ENCODE measurements at places on chromosomes 1 and 21.

DNA sequence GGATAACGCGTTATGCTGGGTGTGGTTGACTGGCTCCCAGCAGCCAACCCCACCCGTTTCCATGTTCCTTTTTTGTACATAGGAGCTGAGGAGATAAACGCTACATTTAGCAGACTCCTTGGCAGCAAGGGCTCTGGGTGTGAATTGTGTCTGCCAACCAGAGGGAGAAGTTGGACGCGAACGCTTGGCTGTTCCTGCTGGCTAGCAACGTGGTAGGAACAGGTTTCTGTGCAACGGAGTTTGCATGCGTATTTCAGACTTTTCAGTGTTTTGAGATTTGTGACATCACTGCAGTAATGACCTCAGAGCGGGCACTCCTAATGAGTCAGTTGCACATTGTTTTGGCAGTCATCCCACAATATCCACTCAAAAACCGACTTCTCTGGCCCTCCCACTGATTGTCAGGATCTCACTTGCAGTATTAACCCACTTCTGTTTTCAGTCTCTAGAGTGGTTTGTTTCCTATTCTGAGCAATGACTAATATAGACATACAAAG is 98.7 kb upstream of the RGS1 start:
- no peak for DNase-seq

- DNase-seq: peak; percentile 58
Observed at GRCh38 chr1:30877205-30877912, 31.2 kb downstream of the SDC3 start.

GRCh38 chr1:53371121-53371666 is 43.3 kb upstream of the LRP8 start:
- no peak for DNase-seq

DNA sequence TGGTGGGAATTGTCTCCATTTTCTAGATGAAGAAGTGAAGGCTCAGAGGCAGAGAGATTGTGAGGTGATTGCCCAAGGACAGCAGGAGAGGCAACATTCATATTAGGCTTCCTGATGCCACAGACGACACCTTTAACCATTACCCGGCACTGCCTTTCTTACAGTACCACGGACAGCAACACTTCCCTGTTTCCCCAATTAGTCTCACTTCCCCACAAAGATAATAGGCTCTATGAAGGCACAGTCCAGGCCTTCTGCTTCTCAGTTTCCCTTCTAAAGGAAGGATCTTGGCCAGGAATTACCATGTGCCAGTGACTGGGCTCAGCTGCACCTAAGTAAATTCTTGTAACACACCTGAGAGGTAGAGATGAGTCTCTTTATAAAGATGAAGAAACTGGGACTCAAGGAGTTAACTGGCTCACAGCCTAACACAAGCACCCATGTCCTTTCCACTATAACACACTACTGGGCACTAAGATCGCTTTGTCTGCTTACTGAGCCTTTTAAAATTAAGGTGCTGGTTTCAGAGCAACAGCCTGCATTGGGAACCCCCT is 9.6 kb downstream of the IGSF9 start:
- no peak for DNase-seq

GRCh38 chr1:206637605-206638004 is 2.3 kb downstream of the DYRK3 start:
- no peak for DNase-seq

GRCh38 chr1:203190949-203191348 is 4.4 kb upstream of the CHI3L1 start:
- no peak for DNase-seq

DNA sequence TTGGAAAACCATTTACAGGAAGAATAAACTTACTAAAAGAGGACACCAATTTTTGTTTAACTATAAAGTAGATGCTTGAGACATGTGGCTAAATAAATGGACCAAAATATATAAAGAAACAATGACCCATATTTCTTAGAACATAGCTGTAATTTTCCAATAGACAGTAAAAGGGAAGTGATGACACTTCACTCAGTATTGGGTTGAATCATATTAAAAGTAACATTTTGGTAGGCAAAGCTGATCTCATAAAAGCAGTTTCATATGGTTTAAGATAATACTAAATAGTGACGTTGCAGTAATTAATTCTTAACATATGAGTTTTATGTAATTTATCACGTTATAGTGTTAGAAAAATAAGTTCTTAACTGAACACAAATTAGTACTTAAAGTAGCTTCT is 308.9 kb upstream of the RUNX1 start:
- no peak for DNase-seq

- DNase-seq: no peak
Observed at GRCh38 chr21:24179110-24179509, 1428.2 kb downstream of the MRPL39 start.

DNA sequence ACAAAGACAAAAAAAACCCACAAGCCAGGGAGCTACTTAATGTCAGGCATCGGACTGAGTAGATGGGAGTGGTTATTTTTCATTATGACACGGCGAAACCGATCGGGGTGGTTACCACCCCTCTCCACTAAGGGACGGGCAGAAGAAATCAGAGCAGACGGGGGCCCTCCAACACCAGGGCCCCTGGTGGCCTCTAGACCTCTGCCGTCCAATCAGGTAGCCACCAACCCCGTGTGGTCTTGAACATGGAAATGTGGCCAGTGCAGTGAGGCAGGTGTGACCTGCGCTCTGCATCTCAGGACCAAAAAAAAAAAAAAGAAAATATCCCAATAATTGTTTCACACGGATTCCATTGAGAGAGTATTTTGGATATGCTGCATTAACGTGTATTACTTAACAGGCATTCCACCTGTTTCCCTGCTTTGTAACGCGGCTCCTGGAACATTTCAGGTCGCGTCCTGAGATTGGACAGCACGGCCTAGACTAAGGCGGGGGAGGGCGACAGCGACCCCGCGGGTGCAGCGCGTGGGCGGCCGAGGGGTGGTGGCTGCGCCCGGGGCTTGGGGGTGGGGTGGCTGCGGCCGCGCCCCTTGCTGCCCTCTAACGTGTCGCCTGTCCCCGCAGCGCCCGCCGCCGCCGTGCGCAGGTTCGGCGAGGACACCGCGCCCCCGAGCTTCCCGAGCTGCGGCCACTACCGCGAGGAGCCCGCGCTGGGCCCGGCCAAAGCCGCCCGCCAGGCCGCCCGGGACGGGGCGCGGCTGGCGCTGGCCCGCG is 48.3 kb downstream of the SIM2 start:
- DNase-seq: no peak

GRCh38 chr1:7659514-7659913 is 111.6 kb upstream of the VAMP3 start:
- no peak for DNase-seq

GRCh38 chr1:229466887-229467286 is 33.0 kb upstream of the ACTA1 start:
- no peak for DNase-seq

- DNase-seq: no peak
Observed at GRCh38 chr1:74549932-74550331, 37.5 kb upstream of the LRRC53 start.

DNA sequence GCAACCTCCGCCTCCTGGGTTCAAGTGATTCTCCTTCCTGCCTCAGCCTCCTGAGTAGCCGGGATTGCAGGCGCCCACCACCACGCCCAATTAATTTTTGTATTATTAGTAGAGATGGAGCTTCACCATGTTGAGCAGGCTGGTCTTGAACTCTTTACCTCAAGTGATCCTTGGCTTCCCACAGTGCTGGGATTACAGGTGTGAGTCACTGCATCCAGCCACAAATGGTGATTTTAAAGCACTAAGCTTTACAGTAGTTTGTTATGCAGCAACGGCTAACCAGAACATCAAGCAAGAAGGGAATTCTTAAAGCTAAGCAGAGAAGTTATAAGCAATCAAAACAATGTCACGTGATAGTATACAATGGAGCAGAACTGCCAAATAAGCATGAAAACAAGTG is 65.7 kb downstream of the NVL start:
- DNase-seq: no peak

- peak; percentile 18 for DNase-seq
Observed at GRCh38 chr1:223189903-223190724, 47.1 kb upstream of the TLR5 start.

DNA sequence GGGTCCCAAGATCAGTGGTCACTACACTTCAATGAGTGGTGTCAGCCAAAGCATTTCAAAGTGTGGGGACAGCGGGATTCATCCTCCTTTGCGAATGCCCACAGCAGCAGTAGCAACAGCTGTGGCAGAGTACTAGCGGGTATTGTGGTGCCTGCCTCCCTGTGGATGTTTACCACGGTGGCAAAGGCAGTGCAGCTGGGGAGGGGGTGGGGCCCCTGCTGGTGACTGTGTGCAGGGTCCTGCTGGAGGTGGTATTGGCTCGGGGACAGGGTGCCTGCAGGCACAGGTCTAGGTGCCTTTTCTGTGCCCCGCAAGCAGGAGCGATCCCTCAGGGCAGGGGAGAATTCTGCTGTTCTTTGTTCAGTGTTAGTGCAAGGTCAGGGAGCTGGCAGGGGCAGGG is 415.7 kb downstream of the USP25 start:
- DNase-seq: no peak

DNA sequence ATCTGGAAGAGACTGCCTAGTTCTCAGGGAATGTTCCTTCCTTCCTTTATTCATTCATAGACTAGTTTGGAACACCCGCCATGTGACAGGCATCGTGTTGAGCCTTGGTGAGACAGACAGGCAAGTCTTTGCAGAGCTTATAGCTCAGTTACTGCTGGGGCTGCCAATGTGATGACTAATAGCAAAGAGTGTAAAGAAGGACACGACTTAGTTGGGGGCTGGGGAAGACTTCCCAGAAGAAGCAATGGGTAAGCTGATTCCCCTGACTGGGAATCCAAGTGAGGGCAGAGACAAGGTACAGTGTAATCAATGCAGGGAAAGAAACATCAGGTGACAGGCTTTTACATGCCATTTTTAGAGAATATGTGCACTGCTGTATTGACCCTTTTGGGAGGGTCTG is 51.2 kb downstream of the TENT5C start:
- peak; percentile 72 for DNase-seq

DNA sequence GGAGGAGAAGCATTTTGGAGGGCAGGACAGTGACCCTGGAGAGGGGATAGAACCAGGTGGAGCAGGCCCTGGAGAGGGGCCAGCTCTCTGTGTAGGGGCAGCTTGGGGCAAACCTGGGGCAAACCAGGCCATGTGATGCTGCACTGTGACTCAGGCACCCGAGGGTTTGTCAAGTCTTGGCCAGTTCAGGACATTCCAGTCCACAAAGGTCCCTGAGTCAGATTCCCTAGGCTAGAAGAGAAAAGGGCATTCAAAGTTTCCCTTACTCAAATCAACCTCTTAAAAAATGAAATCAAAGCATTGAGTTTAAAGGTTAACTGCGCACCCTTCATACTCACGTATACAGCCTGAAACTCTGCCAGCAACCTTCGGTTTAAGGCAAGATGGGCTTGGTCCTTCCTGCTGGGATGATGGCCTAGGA is 25.2 kb upstream of the PLA2G2C start:
- DNase-seq: no peak

GRCh38 chr21:42548687-42549406 is 35.2 kb downstream of the SLC37A1 start:
- no peak for DNase-seq

DNA sequence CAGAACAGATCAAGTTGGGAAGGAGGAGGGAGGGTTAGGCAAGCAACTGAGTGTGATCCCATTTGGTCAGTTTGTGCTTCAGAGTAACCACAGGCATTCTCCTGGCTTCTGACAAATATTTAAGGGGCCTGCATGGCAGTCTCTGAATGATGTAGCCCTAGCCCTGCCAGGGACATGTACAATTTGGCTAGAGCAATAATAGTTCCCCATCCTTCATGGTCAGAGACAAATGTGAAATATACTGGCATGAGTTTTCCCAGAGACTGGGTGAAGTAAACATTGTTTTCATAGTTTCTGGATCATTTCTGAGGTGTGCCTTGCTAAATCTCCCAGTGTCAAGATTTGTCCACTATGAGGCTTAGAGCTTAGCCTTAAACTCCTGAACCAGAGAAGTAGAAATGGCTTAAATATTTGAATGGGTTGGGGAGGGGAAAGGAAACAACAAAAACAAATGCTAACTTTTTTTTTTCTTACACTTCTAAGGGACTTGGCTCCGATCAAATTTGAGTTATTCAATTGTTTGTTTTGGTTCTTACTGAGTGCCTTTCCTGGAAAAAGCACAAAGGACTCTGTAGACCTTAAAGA is 42.0 kb upstream of the UBE2U start:
- DNase-seq: peak; percentile 49

- no peak for DNase-seq
Observed at GRCh38 chr1:30616759-30617158, 106.6 kb downstream of the MATN1 start.

DNA sequence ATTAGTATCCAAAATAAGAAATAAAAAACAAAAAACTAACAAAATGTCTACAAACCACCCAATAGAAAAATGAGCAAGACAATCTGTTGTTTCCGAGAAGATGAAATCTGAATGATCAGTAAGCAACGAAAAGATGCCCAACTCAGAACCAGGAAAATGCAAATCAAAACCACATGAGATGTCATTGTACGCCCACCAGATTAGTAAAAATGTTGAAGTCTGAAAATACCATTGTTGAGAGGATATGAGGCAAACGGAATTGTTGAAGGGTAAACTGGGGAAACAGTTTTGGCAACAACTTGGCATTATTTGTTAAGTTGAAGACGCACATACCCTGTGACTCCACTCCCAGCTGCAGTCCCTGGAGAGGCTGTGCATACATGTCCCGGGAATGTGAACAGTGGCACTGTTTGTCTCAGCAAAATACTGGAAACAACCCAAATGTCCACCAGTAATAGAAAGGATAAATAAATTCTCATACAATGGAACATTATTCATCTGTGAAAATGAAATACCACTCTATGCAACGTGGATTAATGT is 10.6 kb downstream of the ZBTB17 start:
- DNase-seq: peak; percentile 47

GRCh38 chr1:65940126-65940525 is 147.4 kb downstream of the PDE4B start:
- no peak for DNase-seq

GRCh38 chr1:91406773-91407389 is 2.2 kb upstream of the HFM1 start:
- DNase-seq: no peak

DNA sequence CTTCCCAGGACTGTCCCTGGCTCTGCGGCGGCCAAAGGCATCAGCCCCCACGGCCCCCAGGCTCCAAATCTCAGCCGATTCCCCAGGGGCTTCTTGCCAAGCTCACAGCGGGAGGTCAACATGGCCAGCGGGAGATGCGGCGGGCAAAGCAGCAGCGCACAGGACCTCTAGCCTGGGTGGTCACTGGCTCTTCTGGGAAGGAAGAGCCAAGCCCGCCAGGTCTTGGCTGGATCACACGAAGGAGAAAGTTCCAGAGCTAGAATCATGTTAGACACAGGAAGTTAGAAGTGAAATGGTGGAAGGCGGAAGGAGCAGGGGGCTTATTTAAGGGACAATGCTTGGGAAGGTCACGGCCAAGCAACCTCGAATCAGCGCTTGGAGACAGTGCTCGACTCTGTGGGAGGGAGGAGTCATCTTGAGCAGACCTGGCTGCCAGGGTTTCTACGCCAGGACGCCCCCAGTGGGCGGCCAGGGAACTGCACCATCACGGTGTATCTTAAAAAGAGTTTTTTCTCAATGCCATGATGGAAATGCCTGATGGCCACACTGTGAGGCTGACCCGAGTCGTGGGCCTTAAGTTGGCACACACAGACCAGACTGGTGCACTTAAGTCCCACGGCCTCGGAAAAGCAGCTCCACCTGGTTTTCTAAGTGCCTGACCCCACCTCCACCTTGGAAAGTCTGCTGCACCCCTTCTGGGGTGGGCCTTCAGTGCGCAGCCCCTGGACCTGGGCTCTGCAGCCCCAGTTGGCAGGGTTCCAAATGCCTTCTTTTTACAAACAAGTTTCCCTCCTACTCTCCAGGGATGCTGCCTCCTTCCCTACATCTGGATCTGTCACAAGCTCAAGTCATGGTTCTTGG is 29.3 kb downstream of the SLC66A1 start:
- DNase-seq: peak; percentile 56

- DNase-seq: no peak
Observed at GRCh38 chr1:208202333-208202995, 41.7 kb downstream of the PLXNA2 start.

GRCh38 chr1:3127738-3128137 is 58.7 kb downstream of the PRDM16 start:
- no peak for DNase-seq
